NCI-H1436 treated with DMSO at 0.1 percent for 48 hours (cell line): ENCODE measurements at places on chromosomes 3 and 15.

DNA sequence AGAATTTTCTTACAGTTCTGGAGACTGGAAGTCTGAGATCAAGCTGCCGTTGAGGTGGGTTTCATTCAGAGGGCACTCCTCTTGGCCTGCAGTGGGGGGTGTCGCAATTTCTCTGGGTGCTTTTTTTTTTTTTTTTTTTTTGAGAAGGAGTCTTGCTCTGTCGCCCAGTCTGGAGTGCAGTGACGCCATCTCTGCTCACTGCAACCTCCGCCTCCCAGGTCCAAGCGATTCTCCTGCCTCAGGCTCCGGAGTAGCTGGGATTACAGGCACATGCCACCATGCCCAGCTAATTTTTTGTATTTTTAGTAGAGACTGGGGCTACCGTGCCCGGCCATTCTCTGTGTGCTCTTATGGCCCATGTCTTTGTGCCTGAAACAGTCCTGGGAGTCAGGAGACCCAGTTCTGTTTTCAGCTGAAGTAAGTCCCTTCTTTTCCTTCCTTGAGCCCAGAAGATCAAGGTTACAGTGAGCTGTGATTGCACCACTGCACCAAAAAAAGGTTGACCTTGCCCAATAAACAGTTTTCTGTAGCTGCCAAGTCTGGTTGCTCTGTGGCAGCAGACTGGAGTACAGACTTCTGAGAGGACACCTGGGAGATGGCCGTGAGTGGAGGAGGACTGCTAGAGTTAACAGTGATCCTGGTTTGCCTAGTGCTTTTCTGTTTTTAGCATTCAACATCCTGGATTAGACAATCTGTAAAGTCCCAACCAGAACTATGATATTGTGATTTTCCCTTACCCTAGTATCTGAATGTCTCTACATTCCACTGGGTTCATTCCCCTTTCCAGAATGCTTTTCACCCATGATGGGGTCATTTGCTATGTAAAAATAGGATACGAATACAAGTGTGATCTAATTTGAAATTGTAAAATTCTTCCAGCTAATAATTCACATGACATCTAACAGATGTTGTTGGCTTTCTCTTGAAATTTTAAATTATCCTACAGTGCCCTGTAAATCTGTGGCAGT, 76.6 kb upstream of the RNF7 start:
- DNase-seq, result no peak

DNA sequence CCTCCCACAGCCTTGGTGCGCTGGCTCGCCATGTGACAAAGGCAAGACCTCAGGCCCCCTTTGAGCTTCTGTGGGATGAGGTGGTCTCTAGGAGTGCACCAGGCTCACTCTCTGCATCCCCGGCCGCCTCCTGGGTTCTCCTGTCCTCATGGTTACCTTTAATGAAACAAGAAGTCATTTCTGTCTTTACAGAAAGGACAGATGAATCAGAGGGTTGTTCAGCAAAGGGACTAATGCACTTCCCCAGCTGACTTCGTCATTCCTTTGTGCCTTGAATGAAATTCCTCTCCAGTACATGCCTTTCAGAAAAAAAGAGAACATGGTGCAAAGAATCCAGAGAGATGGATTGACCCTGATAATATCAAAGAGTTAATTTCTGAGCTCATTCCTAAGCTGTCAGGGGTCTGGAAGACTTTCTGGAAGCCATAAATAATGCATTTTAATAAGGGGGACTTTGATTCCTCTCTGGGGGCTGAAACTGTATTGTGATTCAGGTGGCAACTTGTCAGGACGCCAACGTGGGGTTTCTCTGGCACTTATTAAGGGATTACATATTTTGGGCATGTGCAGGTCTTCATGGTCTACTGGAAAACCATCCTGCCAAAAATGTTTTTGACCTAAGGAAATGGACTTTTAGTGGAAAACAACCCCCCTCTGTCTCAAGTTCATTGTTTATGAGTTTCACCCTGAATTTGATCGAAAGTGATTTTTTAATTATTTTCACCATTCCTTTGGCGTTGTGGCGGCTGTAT, 122.7 kb downstream of the FBLN2 start:
- no peak for DNase-seq

DNA sequence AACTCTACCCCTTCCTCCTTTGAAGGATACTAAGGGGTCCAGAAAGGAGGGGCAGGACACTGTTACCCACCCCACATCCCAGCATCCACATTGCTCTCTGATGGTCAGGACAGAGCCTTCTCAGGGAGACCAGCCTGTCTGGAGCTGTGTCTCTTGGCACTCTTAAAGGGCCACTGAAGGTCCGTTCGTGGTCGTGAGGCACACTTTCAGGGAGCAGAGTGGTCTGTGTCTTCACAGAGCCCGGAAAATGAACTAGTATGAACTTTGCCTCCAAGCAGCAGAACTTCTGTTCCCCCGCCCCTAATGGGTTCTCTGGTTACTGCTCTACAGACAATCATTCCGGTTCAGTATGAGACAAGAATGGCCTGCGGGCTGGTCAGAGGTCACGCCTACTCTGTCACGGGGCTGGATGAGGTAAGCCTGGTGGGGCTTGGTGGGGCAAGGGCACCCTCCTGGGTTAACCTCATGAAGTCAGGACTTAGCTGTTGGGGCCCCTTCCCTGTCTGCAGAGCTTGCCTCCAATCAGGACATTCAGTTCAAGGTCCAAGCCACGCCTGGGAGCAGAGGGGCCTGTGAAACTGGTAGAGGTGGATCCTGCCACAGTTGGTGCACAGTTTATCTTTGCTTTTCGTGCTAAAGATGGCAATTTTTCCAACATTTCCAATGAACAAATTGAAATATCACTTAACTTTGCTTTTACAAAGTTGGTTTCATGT, 33.2 kb downstream of the CAPN3 start:
- no peak for DNase-seq

DNA sequence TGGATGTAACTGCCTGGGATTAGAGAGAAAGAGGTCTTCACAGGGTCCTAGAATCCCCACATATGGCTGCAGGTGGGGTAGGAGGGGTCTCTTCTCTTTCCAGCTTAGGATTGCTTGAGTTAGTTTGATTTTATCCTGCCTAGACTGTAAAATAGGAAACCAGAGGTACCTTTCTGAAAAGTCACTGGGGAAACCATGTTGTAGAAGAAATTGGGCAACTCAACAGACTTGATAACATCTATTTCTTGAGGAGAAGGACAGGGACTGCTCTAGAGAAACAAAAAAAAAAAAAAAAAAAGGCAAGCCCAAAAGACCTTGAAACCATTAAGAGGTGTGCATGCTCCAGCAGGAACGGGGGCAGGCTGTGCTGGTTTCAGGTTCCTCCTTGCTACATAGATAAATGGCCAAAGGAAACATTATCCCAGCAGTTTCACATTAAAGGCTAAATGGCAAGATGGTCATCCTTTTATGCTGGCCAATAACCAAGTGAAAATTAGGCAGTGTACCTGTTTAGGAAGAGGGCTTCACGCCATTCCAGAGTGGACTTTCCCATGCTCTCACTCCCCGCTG, 116.1 kb downstream of the ALDH1A2 start:
- no peak for DNase-seq

- no peak for DNase-seq
Measured at GRCh38 chr15:80459380-80459779, 55.2 kb downstream of the ARNT2 start.

DNA sequence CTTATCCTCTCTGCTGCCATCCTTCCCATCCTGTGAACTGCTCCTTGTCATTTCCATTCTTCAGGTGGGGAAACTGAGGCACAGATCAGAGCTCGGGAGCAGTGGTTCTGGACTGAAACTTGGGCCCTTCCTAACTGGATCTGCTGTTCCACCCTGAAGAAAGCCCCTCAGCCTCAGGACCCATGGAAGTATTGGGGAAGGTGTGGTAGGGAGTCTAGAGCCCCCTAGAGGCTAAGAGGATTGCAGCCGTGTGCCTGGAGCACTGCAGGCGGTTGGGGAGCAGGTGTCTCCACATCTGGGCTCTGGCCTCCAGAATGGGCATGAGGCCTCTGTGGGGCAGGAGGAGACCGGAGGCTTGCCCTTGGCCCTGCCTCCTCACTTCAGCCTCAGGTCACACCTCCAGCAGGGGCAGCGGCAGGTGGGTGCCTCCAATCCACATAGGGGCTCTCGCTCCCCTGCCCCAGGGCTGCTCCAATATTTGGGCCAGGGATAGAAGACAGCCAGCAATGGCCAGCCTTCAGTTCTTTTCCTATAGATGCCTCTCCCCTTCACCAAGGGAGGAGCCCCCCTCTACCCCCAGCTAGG, 28.1 kb downstream of the DNAJB8 start:
- DNase-seq, result no peak

- DNase-seq, result no peak
Measured at GRCh38 chr15:95327661-95328060, 1002.8 kb upstream of the NR2F2 start.

DNA sequence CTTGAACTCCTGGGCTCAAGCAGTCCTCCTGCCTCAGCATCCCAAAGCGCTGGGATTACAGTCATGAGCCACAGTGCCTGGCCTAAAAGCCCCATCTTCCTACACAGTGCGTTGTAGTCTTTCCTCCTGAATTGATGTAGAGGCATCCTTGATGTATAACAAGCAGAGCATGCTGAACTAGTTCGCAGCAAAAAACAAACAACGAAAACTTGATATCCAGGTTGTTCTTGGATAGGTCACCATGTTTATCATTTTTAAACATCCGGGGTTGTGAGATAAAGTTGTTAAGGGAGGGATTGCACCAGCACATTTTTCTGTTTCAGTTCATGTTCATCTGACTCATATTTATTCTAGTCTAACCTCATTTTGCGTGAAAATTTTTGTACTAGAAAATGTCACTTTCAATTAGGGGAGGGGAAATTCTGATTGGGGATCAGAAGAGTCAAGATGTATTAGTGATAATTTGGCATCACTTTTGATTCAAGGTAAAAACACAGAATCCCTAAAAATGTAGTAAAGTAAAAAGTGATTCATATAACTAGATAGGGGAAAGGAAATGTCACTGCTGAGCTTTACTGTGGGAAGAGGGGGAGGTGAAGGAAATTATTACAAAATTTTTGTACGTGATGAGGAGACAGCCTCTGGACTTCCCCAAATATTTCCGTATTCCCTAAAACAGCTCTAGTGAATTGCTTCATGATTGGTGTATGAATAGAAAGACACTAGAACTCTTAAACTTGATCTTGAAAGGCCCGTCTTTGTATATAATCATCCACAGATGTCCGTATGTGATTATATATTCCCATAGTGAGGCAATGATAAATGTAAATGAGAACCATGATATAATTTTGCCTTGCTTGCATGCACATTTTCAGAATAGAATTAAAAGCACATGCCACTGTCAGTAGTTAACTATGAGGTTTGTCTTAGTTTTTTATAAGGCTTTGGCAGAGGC, 22.9 kb downstream of the RAB8B start:
- no peak for DNase-seq

- DNase-seq, result no peak
Measured at GRCh38 chr3:83039422-83039821, 1278.0 kb upstream of the GBE1 start.
